ENCODE measurements at places on chromosomes 2 and 18. TPM values are rescaled to one million over a fixed set of nuclear protein-coding genes. Genes with fewer than 3 reads are reported as not detected.

Gene KCNJ13
- total RNA-seq, result 8.2 TPM

Gene GATA6
- total RNA-seq, result 0.88 TPM

Gene ZAP70
- 1.5 TPM for total RNA-seq

Gene UGT1A3
- not detected for total RNA-seq

Gene PCARE
- 57.0 TPM for total RNA-seq

Gene ELOA2
- total RNA-seq, result not detected

Gene HES6
- total RNA-seq, result 59.3 TPM

Gene HJURP
- total RNA-seq, result 9.8 TPM

Gene POTEC
- not detected for total RNA-seq

Gene GPAT2
- total RNA-seq, result 1.3 TPM

Gene TSGA10
- 20.8 TPM for total RNA-seq

Gene SP140L
- 3.1 TPM for total RNA-seq

Gene NEU2
- not detected for total RNA-seq

All from camera-type eye (tissue), 1 donor.